ENCODE measurements at places on chromosomes 6 and 20.

DNA sequence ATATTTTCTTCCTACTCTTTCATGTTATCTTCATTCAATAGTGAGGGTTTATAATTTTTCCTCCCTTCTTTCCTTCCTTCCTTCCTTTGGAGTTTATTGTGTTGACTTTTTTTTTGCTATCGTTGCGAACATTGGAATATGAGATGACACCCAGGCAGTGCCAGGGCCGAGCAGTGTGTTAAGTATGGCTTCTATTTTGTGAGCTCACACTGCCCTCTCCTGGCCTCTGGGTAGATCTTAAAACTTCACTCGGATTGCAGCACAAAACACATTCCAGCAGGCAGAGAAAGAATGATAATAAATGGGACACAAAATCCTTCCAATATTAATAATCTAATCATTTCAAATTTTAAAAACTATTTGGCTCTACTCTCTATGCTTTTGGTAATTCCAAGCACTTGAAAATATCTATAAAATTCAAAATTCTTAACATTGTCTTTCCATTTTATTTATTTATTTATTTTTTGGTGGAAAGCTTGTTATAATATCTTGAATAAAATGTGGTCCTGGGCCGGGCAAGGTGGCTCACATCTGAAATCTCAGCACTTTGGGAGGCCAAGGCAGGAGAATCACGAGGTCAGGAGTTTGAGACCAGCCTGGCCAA is 147.4 kb upstream of the OLIG3 start:
- DNase-seq, result peak; percentile 34

GRCh38 chr6:113287396-113287795 is 569.7 kb upstream of the MARCKS start:
- no peak for DNase-seq

GRCh38 chr6:965343-965742 is 272.4 kb upstream of the EXOC2 start:
- no peak for DNase-seq

- DNase-seq, result no peak
Measured at GRCh38 chr20:33704197-33704924, 15.7 kb downstream of the PXMP4 start.

DNA sequence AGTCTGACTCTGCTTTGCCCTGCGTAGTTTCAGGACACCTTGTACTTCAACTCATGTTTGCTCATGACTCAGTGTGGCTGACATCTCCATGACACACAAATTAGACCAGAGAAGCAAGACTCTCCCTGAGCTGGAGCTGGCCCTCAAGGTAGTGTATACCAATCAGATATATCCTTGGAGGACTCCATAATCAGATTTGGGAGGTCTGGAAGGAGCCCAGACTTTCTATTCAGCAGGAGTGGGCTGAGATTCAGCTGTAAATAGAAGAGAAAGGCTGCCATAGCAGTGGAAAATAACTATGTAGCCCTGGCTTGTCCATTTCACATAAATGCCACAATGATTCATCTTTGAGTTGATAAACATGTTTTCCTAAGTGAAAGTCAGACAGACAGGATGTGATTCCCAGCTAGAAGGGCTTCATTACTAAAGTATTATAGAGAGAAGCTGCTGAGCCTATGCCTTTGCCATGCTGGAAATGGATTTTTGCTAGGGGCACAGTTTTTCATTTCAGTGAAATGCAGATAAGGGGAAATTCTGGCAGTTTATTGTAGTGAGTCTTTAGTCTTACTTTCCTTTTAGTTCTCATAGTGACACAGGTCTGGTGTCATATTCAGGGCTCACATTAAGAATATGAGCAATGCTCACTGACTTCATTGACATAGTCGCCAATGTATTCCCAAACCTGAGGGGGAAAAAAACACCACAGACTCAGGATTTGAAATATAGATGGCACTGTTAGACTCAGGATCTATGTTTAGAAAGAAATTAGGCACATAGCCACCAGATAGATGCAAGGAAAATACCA is 95.3 kb downstream of the CLVS2 start:
- DNase-seq, result no peak

GRCh38 chr20:34215711-34216381 is 25.4 kb upstream of the ASIP start:
- peak; percentile 53 for DNase-seq

DNA sequence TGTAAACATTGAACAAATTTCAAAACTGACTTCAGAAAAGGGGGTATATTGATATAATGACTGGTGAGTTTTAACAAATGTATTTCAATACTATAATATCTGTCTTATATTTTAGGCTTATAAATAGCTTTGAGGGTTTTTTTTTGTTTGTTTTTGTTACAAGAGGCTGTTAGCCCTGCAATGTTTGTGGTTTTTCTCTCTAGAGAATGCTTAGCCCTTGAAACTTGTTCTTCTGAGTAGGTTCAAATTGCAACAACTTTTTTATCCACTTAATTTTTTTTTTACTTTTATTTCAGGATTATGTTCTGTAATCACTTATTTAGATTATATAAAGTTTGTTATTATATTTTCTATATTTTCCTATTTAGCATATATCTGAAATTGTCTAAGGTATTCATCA is 333.2 kb downstream of the RIMS1 start:
- no peak for DNase-seq

DNA sequence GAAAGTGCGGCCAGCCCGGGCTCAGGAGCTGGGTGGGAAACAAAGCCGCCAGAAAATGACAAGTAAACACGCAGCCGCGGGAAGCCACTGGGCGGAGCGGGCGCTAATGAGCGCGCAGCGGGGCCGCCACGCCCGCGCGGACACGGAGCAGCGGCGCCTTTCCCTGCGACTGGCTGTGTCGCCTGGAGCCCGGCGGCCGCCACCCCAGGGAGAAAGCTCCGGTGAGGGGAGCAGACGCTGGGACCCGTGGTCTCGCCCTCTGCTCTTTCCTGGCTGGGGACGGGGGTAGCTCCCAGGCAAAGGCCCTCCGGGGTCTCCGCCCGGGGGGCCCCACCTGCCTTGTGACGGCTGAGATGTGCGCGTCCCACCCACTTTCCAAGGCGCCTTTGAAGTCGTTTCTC is 54.9 kb downstream of the PRR18 start:
- DNase-seq, result peak; percentile 15

DNA sequence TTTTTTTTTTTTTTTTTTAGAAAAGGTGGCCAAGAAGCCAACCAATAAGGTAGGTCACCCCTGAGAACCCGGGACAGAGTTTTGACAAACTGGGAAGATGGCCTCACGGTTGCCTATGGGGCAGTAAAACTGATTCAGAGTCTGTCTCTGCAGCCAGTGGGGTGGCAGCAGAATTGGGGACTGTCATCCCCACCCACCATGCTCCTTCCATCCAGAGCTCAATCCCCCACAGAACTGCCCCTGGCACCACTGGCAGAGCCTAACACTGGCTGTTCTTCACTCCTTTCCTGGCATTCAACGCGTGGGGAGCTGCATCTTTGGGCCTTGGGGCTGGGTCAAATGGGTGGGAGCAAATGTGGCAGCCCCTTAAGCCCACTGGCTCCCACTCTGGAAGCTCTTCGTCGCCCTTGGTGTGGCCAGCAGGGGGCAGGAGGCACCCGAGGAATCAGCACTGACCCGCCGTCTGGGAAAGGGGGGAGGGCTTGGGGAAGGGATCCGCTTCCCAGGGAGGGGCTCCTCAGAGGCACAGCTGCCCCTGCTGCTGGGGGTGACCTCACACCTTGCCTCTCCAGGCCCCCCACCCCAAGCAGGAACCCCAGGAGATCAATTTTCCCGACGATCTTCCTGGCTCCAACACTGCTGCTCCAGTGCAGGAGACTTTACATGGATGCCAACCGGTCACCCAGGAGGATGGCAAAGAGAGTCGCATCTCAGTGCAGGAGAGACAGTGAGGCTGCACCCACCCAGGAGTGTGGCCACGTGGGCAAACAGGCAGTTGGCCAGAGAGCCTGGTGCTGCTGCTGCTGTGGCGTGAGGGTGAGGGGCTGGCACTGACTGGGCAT is 10.4 kb downstream of the CD40 start:
- DNase-seq, result no peak

GRCh38 chr6:161840380-161840779 is 566.5 kb upstream of the AGPAT4 start:
- DNase-seq, result no peak
